Smooth muscle cell of bladder (primary cell): ENCODE measurements at places on chromosomes 5 and 9. TPM values are rescaled to one million over a fixed set of nuclear protein-coding genes. Genes with fewer than 3 reads are reported as not detected.

EGFLAM gene
- total RNA-seq = 2.7 and 4.7 TPM in 2 replicates

EDIL3 gene
- total RNA-seq = 12.4 and 18.2 TPM in 2 replicates

ANKDD1B gene
- 0.28 and 1.1 TPM in 2 replicates for total RNA-seq

CRB2 gene
- under 0.01 TPM in 2 replicates for total RNA-seq

RRAGA gene
- total RNA-seq = 49.5 and 70.6 TPM in 2 replicates

COL27A1 gene
- 3.0 and 7.1 TPM in 2 replicates for total RNA-seq

CDX1 gene
- under 0.01 and 0.09 TPM in 2 replicates for total RNA-seq

PLK2 gene
- total RNA-seq = 271 and 524 TPM in 2 replicates

NMUR2 gene
- total RNA-seq = not detected in 2 replicates

CCDC192 gene
- not detected in 2 replicates for total RNA-seq

PCDHGA4 gene
- total RNA-seq = 3.3 and 4.5 TPM in 2 replicates

PMPCA gene
- 35.4 and 47.1 TPM in 2 replicates for total RNA-seq

PTGDS gene
- 2.3 and 14.1 TPM in 2 replicates for total RNA-seq

ST6GALNAC6 gene
- total RNA-seq = 39.3 and 50.1 TPM in 2 replicates

CCIN gene
- total RNA-seq = 0.57 and 1.5 TPM in 2 replicates
